ENCODE measurements at places on chromosomes 7 and 10.

- peak; percentile 71 for DNase-seq
Observed at GRCh38 chr7:2527505-2528467, 8.2 kb downstream of the LFNG start.

- DNase-seq, result no peak
Observed at GRCh38 chr10:69571618-69572158, 1.5 kb downstream of the NEUROG3 start.

DNA sequence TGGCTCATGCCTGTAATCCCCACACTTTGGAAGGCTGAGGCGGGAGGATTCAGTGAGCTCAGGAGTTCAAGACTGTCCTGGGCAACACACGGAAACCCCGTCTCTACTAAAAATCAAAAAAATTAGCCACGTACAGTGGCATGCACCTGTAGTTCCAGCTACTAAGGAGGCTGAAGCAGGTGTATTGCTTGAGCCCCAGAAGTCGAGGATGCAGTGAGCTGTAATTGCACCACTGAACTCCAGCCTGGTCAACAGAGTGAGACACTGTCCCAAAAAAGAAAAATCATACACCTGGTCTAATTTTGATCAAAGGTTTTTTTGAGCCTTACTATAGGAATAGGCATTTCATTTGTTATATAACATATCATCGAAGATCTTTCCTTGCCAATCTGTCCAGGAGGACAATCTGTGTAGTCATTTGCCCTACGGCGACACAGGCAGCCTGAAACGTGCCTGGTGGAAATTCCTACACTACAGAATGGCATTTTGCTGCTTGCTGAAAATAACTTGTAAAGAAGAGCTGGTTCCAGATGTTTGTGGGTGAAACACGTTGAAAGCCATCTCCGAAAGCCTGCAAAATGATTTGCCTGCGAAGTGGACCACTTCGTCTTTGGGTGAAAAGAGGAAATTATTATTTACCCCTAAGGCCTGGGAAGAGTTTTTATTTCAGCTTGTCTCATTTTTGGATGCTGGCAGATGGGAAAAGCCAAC lies 31.3 kb upstream of the GDI2 start:
- no peak for DNase-seq

DNA sequence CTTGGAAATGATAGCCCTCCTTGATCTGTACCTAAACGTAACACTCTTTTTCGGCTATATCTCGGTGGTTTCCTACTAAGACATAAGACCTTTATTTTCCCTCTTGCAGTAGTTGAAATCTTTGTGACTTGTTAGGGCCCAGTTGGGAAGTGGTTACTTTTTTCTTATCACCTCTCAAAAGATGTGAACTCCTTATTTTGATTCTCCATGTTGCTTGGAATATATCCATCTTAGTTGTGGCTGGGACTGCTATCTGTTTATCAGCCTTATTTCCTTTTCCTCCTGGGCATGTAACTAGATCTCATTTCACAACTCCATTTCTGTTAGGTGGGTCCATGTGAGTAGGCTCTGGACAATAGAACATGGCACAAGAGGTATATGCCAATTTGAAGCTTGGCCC lies 4.1 kb upstream of the CPED1 start:
- DNase-seq, result no peak

GRCh38 chr7:126768836-126769235 lies 483.9 kb downstream of the GRM8 start:
- no peak for DNase-seq

GRCh38 chr10:88205842-88206446 lies 342.5 kb downstream of the PTEN start:
- no peak for DNase-seq

DNA sequence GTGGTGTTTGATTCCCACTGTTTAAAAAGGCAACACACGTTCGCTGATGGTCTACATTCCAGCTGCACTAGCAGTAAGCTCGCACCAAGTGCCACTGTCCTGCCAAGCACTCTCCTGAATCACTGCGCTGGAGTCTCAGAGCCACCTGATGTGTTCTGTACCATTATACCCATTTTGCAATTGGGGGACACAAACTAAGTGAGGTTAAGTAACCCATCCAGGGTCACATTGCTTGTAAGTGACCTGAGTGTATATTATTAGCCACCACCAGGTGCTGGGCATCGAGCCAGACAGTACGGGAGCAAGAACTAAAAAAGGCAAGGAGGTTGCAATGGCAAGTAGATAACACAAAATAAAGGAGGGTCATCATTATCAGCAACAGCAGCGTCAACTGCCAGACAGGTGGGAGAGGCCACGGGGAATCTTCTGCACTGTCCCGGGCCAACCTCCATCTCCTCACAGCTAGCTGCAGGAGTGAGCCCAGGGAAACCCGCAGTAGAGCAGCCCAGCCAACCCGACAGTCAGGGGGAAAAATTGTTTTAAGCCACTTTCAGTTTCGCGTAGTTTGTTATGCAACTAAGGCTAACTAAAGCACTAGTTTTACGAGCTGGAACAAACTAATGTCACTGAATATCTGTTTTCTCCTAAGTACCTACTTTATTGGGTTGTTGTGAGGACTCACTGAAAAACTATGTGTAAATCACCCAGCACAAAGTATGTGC lies 712 bp upstream of the CPVL start:
- DNase-seq, result no peak

GRCh38 chr7:76071316-76072242 lies 23.7 kb downstream of the MDH2 start:
- no peak for DNase-seq

- DNase-seq, result no peak
Observed at GRCh38 chr10:130737621-130738020, 573.9 kb downstream of the TCERG1L start.

GRCh38 chr7:36441344-36442022 lies 51.8 kb downstream of the ANLN start:
- no peak for DNase-seq

DNA sequence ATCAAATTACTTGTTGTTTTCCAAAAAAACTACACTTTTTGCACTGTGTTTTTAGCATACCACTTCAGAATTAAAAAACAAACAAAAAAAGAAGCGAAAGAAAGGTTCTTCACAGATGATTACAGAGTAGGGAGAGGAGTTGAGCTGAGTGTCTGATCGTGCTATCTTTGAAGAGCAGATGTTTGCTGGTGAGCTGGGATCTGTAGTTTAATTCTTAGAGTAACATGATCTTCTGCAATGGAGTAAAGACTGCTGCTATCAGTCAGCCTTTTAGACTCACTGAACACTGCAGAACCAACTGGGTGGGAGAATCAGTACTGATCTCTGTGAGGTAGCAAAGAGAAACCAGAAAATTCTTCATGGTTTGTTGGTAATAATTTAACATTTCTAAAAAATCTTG lies 1197.8 kb upstream of the SORCS1 start:
- DNase-seq, result no peak

GRCh38 chr10:10977978-10978377 lies 39.7 kb upstream of the CELF2 start:
- no peak for DNase-seq

GRCh38 chr7:80253653-80254052 lies 119.0 kb downstream of the GNAI1 start:
- no peak for DNase-seq

DNA sequence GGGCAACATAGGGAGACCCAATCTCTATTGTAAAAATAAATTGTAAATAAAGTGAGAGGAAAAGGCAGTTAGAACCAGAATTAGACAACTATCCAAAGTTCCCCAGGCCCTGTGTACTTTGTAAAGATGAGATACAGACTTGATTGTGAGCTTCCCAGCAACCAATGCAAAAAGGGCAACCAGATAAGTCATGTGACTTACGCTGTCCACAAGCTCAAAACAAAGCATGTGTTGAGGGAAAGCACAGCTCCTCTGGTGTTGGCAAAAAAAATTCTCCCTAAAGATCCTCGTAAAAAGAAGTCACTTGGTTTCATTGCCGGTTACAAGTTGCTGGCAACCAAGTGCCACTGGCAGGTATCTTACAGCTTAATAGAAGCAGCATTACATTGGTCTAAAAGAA lies 154.0 kb downstream of the CUX1 start:
- peak; percentile 21 for DNase-seq

Measured in A549 (cell line).